ENCODE measurements at places on chromosomes 6 and 20.

- peaks cover 4% of the 10 kb centered on the region for H3K36me3 ChIP-seq
- no peak for DNase-seq
- H3K27ac ChIP-seq = no peak overlapping the region
- H3K4me3 ChIP-seq = no peak overlapping the region
Observed at GRCh38 chr6:30227763-30228487, 14.7 kb upstream of the TRIM26 start.

GRCh38 chr6:42045538-42046460 lies 4.5 kb upstream of the TAF8 start:
- peaks cover 15% of the 10 kb centered on the region for H3K27me3 ChIP-seq
- no peak overlapping the region for H3K27ac ChIP-seq
- H3K4me3 ChIP-seq = no peak overlapping the region
- H3K4me1 ChIP-seq = peaks cover 9% of the 10 kb centered on the region
- H3K36me3 ChIP-seq = no peaks in the 10 kb centered on the region

- no peaks in the 10 kb centered on the region for H3K27me3 ChIP-seq
- H3K4me3 ChIP-seq = no peak overlapping the region
- H3K36me3 ChIP-seq = no peaks in the 10 kb centered on the region
- DNase-seq = no peak
- peaks cover 3% of the 10 kb centered on the region for H3K4me1 ChIP-seq
Observed at GRCh38 chr6:110509617-110510241, 33.3 kb upstream of the SLC22A16 start.

GRCh38 chr6:117078624-117079023 lies 186.7 kb upstream of the VGLL2 start:
- no peak for DNase-seq
- H3K27ac ChIP-seq = no peak overlapping the region
- no peak overlapping the region for H3K4me3 ChIP-seq
- H3K4me1 ChIP-seq = peaks cover 19% of the 10 kb centered on the region
- no peaks in the 10 kb centered on the region for H3K36me3 ChIP-seq
- H3K27me3 ChIP-seq = no peaks in the 10 kb centered on the region

DNA sequence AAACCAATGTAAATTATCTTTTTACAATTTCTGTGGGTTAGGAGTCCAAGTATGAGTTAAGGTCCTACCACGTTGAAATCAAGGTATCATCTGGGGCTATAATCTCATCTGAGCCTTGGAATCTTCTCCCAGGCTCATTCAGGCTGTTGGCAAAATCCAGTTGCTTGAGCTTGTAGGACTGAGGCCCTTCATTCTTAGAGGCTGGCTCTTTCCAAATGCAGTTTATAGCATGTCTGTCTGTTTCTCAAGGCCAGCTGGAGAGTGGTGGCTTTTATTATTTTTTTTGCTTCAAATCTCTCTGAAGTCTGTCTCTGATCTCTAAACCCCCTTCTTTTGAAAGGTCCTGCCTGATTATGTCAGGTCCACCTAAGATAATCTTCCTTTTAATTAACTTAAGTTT lies 177.2 kb upstream of the ASCC3 start:
- no peak for DNase-seq
- H3K27ac ChIP-seq = no peak overlapping the region
- H3K4me3 ChIP-seq = no peak overlapping the region
- H3K4me1 ChIP-seq = peaks cover 1% of the 10 kb centered on the region
- H3K27me3 ChIP-seq = peaks cover 3% of the 10 kb centered on the region

GRCh38 chr6:16271428-16271827 lies 33.0 kb downstream of the GMPR start:
- H3K4me1 ChIP-seq = no peaks in the 10 kb centered on the region
- DNase-seq = no peak
- peaks cover 2% of the 10 kb centered on the region for H3K36me3 ChIP-seq

DNA sequence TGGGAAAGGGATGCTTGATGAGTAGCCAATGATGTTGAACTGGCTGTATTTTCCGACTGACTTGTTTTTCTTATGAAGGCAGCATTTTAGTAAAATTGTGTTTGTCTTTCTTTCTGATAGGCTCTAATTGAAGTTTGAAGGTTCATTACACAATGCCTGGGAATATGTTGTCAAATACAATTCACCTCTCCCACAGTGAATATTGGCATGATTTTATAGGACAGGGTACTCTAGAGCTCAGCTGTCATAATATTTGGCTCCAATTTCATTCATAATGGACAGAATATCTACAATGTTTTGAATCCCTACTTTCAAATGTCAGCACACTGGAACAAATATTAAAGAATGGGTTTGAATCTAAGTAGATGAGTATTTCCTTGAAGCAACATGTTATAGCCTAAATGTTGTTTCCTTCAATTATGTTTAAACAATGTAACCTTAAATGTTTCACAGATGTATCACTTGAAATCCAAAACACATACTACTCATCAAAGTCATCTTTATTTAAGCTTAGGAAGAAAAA lies 81.4 kb downstream of the LAMA2 start:
- no peak overlapping the region for H3K4me3 ChIP-seq
- peaks cover 2% of the 10 kb centered on the region for H3K4me1 ChIP-seq
- no peak overlapping the region for H3K27ac ChIP-seq
- peaks cover 2% of the 10 kb centered on the region for H3K27me3 ChIP-seq
- no peak for DNase-seq

DNA sequence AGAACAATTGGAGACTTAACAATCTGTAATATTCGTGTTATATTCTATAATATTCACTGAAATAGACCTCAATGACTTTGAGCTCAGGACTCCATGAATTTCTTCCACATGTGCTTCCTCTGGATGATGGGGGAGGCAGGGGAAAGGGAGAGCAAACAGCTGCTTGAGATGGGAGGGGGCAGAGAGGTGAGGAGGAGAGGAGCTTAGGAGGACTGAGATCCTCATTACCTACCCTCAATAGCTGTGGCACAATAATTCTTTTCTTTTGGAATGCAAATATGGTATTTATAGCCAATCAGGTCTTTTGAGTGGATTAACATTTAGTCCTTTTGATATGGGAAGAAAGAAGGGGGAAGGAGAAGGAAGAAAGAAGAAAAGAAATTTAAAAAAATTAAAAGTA lies 64.1 kb upstream of the ZNF217 start:
- H3K27ac ChIP-seq = peak overlapping the region; percentile 41
- DNase-seq = no peak
- peaks cover 43% of the 10 kb centered on the region for H3K4me1 ChIP-seq
- no peaks in the 10 kb centered on the region for H3K36me3 ChIP-seq
- H3K4me3 ChIP-seq = no peak overlapping the region

- DNase-seq = no peak
- H3K27me3 ChIP-seq = peaks cover 15% of the 10 kb centered on the region
- H3K4me1 ChIP-seq = peaks cover 4% of the 10 kb centered on the region
- no peak overlapping the region for H3K4me3 ChIP-seq
- H3K27ac ChIP-seq = no peak overlapping the region
Observed at GRCh38 chr6:6091608-6092002, 84.9 kb upstream of the NRN1 start.

GRCh38 chr6:29651413-29652197 lies 5.3 kb upstream of the MOG start:
- no peak for DNase-seq
- H3K36me3 ChIP-seq = no peaks in the 10 kb centered on the region
- H3K27me3 ChIP-seq = peaks cover 3% of the 10 kb centered on the region
- H3K27ac ChIP-seq = no peak overlapping the region

GRCh38 chr20:52150440-52151258 lies 40.9 kb downstream of the ZFP64 start:
- no peak overlapping the region for H3K4me3 ChIP-seq
- no peak for DNase-seq
- no peaks in the 10 kb centered on the region for H3K27me3 ChIP-seq
- H3K27ac ChIP-seq = no peak overlapping the region

All from progenitor cell of endocrine pancreas (in vitro differentiated cells).